PC-3 (cell line): ENCODE measurements at places on chromosomes 3 and 15. TPM values are rescaled to one million over a fixed set of nuclear protein-coding genes. Genes with fewer than 3 reads are reported as not detected.
A peak's percentile ranks its signal among the peaks of the same experiment; 100 is the strongest.

The EHD4 gene
- total RNA-seq: 57.8 and 66.9 TPM in 2 replicates

The INAFM2 gene
- 22.1 and 32.1 TPM in 2 replicates for total RNA-seq

The PARP3 gene
- total RNA-seq: 19.3 and 30.5 TPM in 2 replicates

- H3K4me3 ChIP-seq: no peak overlapping the region
- H3K4me1 ChIP-seq: peaks cover 21% of the 10 kb centered on the region
- peak overlapping the region; percentile 62 for H3K27ac ChIP-seq
- H3K36me3 ChIP-seq: peaks cover 20% of the 10 kb centered on the region
Observed at GRCh38 chr15:99635794-99636193, 70.0 kb downstream of the MEF2A start.

DNA sequence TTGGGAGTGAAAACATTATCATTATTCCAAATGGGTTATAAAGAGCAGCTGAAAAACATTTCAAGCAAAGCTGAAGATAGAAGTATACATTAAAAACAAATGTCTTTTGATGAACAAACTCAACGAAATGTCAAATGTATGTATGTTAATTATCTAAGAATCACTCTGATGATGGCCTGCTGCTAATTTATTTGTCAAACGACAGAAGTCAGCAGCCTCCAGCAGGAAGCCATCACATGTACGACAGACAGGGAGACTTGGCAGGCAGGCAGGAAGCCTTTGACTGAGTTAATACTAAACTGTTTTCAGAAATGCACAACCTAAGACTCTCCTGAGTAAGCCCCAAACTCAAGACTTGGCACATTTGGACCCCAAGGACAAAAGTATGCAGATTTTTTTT, 491.1 kb downstream of the ZNF385D start:
- no peak overlapping the region for H3K4me3 ChIP-seq
- H3K4me1 ChIP-seq: no peaks in the 10 kb centered on the region
- peaks cover 6% of the 10 kb centered on the region; the same call in 1 of the 2 replicates for H3K27me3 ChIP-seq
- H3K27ac ChIP-seq: no peak overlapping the region
- H3K36me3 ChIP-seq: no peaks in the 10 kb centered on the region

- no peaks in the 10 kb centered on the region for H3K36me3 ChIP-seq
- no peak overlapping the region for H3K27ac ChIP-seq
- H3K4me1 ChIP-seq: no peaks in the 10 kb centered on the region
- H3K27me3 ChIP-seq: peaks cover 18% of the 10 kb centered on the region; the same call in 1 of the 2 replicates
- no peak for DNase-seq
Observed at GRCh38 chr15:23438816-23439466, 8.1 kb downstream of the GOLGA6L2 start.

GRCh38 chr15:81254277-81254915, 57.7 kb downstream of the IL16 start:
- H3K27ac ChIP-seq: no peak overlapping the region
- no peaks in the 10 kb centered on the region for H3K4me1 ChIP-seq
- H3K4me3 ChIP-seq: no peak overlapping the region
- H3K27me3 ChIP-seq: peaks cover 24% of the 10 kb centered on the region
- H3K36me3 ChIP-seq: no peaks in the 10 kb centered on the region
